ENCODE measurements at places on chromosomes 13 and 19.

DNA sequence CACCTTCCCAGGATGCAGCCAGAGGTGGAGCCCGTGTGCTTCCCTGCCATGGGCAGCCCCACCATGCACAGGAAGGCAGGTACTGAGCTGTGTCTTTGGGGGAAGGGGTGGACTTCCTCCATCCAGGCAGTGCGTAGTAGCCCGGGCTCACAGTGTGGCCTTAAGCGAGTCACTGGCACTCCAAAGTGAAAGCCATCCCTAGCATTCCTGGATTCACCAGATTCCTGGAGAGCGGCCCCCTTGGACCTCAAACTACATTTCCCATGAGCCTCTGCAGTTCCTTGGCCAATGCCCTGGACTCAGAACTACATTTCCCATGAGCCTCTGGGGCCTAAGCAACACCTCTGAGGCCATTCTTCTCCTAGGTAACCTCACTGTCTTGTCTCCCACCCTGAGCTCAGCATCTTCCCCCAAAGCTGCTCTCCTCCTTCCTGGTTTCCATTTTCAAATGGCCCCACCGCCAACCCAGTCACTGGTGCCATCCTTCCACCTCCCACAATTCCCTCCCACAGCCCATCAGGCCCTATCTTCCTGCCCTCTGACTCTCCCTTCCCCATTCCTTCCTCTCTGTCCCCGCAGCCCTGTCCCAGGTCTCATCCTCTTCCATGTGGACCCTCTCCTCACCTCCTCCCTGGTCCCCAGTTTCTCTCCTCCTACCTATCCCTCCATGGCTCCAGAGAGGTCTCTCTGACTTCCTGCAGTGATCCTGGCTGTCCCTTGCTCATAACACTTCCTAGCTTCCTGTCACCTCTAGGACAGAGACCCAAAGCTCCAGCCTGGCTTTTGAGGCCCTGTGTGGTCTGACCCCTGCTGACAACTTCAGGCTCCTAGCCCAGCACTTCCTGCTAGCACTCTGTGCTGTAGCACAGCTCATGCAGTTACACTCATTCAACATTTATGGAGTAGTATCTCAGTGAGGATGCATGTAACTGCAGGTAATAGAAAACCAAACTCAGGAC lies at the start of gene C19orf81:
C19orf81 (plus strand) TSS at position 13 of the 959 bp plus-strand sequence; CDS start at position 13, 0 bp downstream.
- no peak for DNase-seq

- DNase-seq, result no peak
These were observed 56.9 kb upstream of the TSHZ3 start for GRCh38 chr19:31406106-31406505.

GRCh38 chr13:28401303-28402056 lies 93.4 kb downstream of the FLT1 start:
- DNase-seq, result no peak

GRCh38 chr19:33052352-33052972 lies 12.2 kb downstream of the RHPN2 start:
- DNase-seq, result no peak

DNA sequence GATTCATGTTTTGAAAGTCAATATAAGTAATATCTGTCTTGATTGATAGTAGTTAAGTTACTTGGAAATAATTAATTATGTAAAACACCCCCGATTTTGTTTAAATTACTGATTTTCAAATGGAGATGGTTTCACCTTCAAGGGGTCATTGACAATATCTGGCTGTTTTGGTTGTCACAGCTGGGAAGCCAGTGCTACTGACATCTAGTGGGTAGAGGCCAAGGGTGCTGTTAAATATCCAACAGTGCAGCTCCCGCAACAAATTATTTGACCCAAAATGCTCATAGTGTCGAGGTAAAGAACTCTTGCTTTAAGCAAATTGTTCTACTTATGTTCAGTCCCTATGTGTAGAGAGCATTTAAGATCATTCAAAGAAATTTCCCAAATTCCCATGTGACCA lies 50.6 kb upstream of the PCDH20 start:
- DNase-seq, result no peak

Data from activated CD4-positive, alpha-beta memory T cell treated with anti-CD3 and anti-CD28 coated beads, Interleukin-2, amount 10 ng/mL, durations not matched to agents 7 days and 5 days (primary cell).